Kidney (tissue), 22 donors: ENCODE measurements at places on chromosomes 4 and X. TPM values are rescaled to one million over a fixed set of nuclear protein-coding genes. Genes with fewer than 3 reads are reported as not detected.

DNA sequence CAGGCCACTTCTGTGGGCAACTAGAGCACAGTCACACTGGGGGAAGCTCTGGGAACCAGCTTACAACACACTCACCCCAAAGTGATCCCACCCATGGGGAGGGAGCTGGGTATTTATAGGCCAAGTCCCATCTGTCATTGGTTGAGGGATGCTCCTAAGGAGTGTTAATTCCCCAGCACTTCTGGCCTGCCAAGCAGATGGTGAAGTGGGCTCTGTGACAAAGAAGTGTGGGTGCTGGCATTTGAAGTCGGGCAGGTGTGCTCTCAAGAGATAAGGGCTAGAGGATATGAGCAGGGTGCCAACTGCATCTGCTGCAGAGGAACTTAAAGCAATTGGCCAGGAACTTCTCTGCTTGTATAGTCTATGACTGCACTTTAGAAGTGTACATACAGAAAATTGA is 30.9 kb downstream of the PTCHD1 start:
- H3K27ac ChIP-seq: no peak overlapping the region
- H3K4me3 ChIP-seq: no peak overlapping the region
- no peaks in the 10 kb centered on the region for H3K4me1 ChIP-seq
- no peak for DNase-seq
- no peaks in the 10 kb centered on the region for H3K36me3 ChIP-seq
- no peaks in the 10 kb centered on the region for H3K27me3 ChIP-seq

GRCh38 chr4:149531861-149532260 is 283.8 kb downstream of the IQCM start:
- no peak overlapping the region for H3K4me3 ChIP-seq
- H3K27ac ChIP-seq: no peak overlapping the region
- no peaks in the 10 kb centered on the region for H3K4me1 ChIP-seq
- DNase-seq: no peak
- H3K27me3 ChIP-seq: no peaks in the 10 kb centered on the region

GRCh38 chrX:22538580-22538979 is 265.9 kb downstream of the CBLL2 start:
- H3K36me3 ChIP-seq: no peaks in the 10 kb centered on the region
- no peak overlapping the region for H3K4me3 ChIP-seq
- no peak for DNase-seq

DNA sequence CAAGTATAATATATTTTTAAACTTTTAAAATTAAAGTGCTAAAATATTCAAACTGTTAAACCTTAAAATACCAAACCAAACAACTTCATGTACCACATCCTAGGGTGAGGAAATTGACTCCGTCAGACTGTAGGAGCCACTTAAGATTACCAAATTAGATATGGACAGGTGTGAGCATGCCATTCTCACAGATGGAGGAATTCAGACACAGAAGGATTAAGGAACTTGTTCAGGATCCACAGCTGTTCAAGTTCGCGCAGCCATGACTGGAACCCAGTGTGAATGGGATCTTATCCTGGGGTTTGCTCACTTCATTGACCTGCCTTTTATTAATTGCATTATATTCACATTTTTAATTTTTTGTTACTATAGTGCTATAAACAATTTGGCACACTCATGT is 224.9 kb upstream of the PCDH7 start:
- H3K4me3 ChIP-seq: no peak overlapping the region
- no peaks in the 10 kb centered on the region for H3K27me3 ChIP-seq
- H3K4me1 ChIP-seq: no peaks in the 10 kb centered on the region
- no peak for DNase-seq
- H3K36me3 ChIP-seq: no peaks in the 10 kb centered on the region

Gene DUSP21
- total RNA-seq: not detected

Gene VSIG4
- total RNA-seq: 80.0 TPM

Gene ZBED1
- 40.7 TPM for total RNA-seq

GRCh38 chr4:8353158-8353669 is 83.7 kb downstream of the HTRA3 start:
- H3K4me3 ChIP-seq: no peak overlapping the region
- H3K27me3 ChIP-seq: no peaks in the 10 kb centered on the region
- H3K36me3 ChIP-seq: no peaks in the 10 kb centered on the region

Gene ODAM
- total RNA-seq: not detected

Gene SETD7
- total RNA-seq: 29.1 TPM

Gene TSPAN7
- total RNA-seq: 44.9 TPM

DNA sequence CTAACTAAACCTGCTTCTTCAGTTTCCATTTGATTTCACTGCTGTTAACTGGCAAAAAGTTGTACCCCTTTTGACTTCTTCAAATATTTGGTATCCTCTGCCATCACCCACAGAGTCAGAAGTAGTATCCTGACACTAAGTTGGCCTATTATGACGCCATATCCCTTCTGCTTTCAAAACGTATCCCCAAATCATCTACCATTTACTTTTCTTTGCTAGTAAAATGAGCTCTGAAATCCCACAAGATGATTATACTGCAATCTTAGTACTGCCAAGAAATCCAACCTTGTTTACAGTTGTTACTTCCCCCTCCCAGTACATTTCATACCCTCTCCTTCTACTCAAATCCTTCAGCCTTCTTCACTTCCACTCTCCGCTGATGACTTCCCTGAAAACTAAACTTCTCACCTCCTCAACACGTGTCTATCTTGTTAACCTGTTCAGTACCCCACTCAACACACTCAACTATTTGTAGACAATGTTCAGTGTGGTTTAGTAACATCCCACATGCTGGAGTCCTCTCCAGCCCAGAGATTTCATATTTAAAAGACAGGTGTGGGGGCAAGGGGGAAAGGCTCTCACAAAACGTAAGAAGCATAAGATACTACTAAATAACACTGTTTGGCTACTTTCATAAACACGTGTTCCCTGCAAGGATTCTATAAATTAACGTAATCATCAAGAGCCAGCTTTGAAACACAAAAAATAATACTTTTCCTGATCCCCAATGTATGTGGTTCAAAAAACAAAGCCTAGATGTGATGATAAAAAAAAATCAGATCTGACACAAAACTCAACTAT is 1.3 kb downstream of the NAF1 start:
- H3K36me3 ChIP-seq: peaks cover 2% of the 10 kb centered on the region
- H3K4me3 ChIP-seq: peak overlapping the region; percentile 93

Gene MAP7D2
- 0.76 TPM for total RNA-seq

- H3K36me3 ChIP-seq: no peaks in the 10 kb centered on the region
- DNase-seq: no peak
- no peak overlapping the region for H3K27ac ChIP-seq
- no peak overlapping the region for H3K4me3 ChIP-seq
- no peaks in the 10 kb centered on the region for H3K27me3 ChIP-seq
These were observed 418.8 kb downstream of the BCOR start for GRCh38 chrX:39678914-39679313.

Gene HMGB3
- 18.1 TPM for total RNA-seq

GRCh38 chr4:69781458-69782418 is 21.3 kb upstream of the SULT1B1 start:
- no peak for DNase-seq
- no peaks in the 10 kb centered on the region for H3K36me3 ChIP-seq
- H3K27me3 ChIP-seq: no peaks in the 10 kb centered on the region
- no peaks in the 10 kb centered on the region for H3K4me1 ChIP-seq
- no peak overlapping the region for H3K27ac ChIP-seq
- no peak overlapping the region for H3K4me3 ChIP-seq

DNA sequence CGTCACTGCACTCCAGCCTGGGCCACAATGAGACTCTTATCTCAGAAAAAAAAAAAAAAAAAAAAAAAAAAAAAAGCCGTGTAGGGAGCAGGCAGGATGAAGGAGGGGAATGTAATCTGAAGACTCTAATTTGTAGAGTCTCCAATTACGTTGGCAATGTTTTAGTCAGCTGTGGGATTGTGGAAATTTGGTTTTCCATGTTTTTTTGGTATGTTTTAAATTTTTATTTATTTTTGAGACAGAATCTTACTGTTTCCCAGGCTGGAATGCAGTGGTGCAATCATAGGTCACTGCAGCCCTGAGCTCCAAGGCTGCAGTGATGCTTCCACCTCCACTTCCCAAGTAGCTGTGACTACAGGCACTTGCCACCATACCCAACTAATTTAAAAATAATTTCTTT is 56.5 kb downstream of the NSD2 start:
- no peaks in the 10 kb centered on the region for H3K27me3 ChIP-seq
- H3K36me3 ChIP-seq: no peaks in the 10 kb centered on the region
- no peaks in the 10 kb centered on the region for H3K4me1 ChIP-seq
- H3K27ac ChIP-seq: no peak overlapping the region
- DNase-seq: no peak

DNA sequence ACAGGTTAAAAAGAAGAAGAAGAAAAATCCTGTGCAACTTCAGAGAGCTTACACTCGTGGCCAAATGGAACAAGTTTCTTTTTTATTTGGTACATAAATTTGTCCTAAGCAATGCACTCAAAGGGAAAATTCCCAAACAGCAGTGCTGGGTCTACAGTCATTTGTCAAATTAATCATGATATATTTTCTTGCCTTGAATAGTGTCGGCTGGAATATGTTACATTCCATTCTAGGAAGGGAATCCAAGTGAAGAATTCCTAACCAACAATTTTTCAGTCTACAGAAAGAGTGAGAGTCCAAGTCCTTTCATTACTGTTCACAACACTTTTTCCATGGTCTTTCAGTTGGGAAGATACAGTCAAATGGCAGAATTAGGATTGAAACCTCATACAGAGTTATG is 63.9 kb downstream of the HAND2 start:
- no peaks in the 10 kb centered on the region for H3K27me3 ChIP-seq
- no peaks in the 10 kb centered on the region for H3K4me1 ChIP-seq
- H3K4me3 ChIP-seq: no peak overlapping the region

DNA sequence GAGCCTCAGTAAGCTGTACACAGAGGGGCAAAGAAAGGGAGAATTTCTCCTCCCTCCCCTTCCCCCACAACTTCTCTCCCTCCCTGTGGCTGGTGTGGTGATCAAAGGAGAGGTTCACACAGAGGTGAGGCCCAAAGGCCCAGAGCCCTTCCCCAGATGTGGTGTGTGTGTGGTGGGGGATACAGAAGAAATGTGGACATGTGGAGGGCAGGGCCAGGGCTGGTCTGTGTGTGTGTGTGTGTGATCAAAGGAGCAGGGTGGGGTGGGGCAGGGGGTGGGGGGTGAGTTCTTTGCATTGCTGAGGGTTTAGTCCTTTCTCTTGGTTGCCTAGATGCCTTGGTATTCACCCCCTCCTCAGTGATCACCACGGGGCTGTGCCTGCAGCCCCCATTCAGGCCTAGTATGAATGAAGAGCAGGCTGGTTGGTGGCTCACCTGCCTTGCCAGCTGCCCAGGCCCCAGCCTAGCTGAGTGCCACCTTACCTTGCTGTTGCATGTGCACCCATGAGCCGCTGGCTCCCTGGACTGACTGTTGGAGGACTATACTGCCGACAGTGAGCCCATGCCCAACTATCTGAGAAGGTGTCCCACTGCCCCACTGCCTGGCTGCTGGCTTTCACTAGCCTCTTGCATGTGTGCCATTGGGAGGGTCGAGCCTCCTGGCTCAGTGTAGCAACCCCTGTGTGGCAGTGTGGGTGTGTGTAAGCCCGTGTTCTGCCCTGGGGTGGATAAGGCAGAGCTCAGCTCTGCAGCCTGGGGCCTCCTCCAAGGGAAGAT is 101.9 kb downstream of the EFNB1 start:
- H3K27ac ChIP-seq: peak overlapping the region; percentile 4
- H3K4me3 ChIP-seq: no peak overlapping the region
- H3K36me3 ChIP-seq: no peaks in the 10 kb centered on the region

DNA sequence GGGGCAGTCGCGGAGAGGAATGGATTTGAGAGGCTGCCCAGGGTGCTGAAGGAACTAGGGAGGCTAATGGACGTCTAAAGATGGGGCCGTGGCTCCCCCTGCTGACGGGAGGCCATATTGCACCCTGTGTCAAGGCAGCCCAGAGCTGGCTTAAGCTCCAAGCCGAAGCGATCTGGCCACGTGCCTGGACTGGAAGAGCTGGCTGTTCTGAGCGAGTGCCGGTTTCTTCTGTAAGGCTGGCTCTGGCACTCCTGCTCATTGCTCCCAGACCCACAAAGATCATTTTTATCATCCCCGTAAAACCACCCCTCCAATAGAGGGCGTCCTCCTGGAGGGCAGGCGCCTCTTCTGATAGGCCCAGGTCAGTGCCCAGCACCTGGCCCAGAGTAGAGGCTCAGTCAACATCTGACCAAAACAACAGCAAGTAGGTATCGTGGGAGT is 5.6 kb downstream of the PNCK start:
- H3K4me1 ChIP-seq: peaks cover 3% of the 10 kb centered on the region
- H3K36me3 ChIP-seq: no peaks in the 10 kb centered on the region
- DNase-seq: peak; percentile 93
- no peak overlapping the region for H3K27ac ChIP-seq
- H3K4me3 ChIP-seq: no peak overlapping the region

DNA sequence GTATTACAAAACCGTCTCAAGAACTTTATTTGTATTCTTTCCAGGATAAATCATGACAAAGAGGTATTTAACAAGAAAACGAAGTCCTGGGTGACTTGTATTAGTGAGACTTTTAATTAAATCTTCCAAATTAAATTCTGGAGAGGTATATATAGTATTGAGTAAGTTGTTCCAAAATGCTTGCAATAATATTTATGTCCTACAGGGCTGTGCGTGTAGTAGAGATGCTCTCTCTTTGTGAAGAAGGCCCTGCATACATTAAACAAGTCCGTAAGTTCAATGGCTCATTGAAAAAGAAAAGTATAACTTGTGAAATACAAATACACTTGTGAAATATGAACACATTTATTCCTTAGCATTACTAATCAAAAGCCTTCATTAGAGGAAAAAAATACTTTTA is 211.4 kb downstream of the ARHGAP24 start:
- no peaks in the 10 kb centered on the region for H3K4me1 ChIP-seq
- H3K27ac ChIP-seq: no peak overlapping the region
- H3K36me3 ChIP-seq: no peaks in the 10 kb centered on the region
- H3K27me3 ChIP-seq: no peaks in the 10 kb centered on the region
- no peak for DNase-seq
- H3K4me3 ChIP-seq: no peak overlapping the region

DNA sequence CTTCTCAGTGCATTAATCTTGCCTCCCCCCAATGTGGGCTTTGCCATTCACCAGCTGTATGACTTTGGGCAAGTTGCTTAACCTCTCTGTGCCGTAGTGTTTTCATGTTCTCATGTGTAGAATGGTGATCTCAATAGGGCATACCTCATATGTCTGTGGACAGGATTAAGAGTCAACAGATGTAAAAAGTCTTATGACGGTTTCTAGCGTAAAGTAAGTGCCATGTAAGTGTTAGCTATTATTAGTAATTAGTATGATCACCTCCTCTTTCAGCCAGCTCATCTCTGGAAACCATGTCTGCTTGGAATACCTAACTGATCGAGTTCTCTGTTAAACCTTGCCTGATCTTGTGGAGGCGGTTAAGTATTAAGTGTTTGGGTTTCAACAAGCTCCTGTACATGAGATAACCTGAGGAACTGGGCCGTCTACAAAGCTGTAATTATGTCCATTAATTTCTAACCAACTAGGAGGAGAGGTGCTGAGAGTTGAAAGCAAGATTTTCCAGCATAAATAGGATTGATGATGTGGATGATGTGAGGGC is 66.3 kb downstream of the TSC22D3 start:
- no peak overlapping the region for H3K4me3 ChIP-seq
- no peaks in the 10 kb centered on the region for H3K4me1 ChIP-seq
- peaks cover 4% of the 10 kb centered on the region for H3K36me3 ChIP-seq

GRCh38 chr4:54539500-54540029 is 118.2 kb upstream of the KIT start:
- no peaks in the 10 kb centered on the region for H3K27me3 ChIP-seq
- DNase-seq: peak; percentile 83
- no peaks in the 10 kb centered on the region for H3K36me3 ChIP-seq
- no peaks in the 10 kb centered on the region for H3K4me1 ChIP-seq

GRCh38 chrX:47483306-47484268 is 565 bp upstream of the ZNF41 start:
- peak overlapping the region; percentile 80 for H3K4me3 ChIP-seq
- no peaks in the 10 kb centered on the region for H3K36me3 ChIP-seq
- H3K27me3 ChIP-seq: no peaks in the 10 kb centered on the region
- H3K27ac ChIP-seq: peak overlapping the region; percentile 82
- peaks cover 3% of the 10 kb centered on the region for H3K4me1 ChIP-seq
- peak; percentile 67 for DNase-seq
